CD4-positive, alpha-beta T cell treated with Interferon alpha-2 for 1 hour (primary cell): ENCODE measurements at places on chromosomes 1 and 21.

DNA sequence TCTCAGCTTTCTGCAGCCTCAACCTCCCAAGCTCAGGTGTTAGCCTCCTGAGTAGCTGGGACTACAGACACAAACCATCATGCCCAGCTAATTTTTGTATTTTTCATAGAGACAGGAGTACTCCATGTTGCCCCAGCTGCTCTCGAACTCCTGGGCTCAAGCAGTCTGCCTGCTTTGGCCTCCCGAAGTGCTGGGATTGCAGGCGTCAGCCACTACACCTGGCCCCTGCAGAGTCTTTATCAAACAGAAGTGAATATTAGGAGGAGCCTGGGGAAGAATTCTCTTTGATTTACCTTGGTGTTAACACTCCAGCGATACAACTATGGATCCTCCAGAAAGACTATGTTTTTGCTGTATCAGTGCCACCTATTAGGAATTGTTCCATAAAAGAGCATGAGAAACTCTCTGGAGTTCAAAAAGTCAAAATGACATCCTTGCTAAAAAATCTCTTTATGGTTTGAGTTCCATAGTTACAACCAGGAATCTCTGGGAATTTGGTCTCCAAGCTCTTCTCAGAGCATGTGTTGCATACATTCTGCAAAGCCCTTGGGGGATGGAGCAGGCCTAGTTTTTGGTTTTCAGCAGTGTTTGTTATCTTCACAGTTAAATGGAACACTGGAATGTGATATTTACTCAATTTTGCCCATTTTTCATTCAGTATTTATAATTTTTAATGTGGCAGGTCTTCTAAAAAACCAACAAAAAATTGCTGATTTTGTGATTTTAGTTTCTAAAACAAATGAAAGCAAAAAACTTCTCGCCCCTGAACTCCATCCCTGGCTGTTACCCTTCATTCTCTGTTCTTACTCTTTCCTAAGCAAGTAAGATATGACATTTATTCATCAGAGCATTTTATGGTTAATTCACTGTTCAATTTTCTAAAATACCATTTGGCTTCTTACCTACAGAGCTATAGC lies 77.3 kb downstream of the OLFML2B start:
- DNase-seq, result no peak

- no peak for DNase-seq
Observed at GRCh38 chr1:209707308-209707707, 2.7 kb downstream of the HSD11B1 start.

GRCh38 chr1:235342039-235342438 lies 13.7 kb downstream of the GGPS1 start:
- DNase-seq, result no peak

DNA sequence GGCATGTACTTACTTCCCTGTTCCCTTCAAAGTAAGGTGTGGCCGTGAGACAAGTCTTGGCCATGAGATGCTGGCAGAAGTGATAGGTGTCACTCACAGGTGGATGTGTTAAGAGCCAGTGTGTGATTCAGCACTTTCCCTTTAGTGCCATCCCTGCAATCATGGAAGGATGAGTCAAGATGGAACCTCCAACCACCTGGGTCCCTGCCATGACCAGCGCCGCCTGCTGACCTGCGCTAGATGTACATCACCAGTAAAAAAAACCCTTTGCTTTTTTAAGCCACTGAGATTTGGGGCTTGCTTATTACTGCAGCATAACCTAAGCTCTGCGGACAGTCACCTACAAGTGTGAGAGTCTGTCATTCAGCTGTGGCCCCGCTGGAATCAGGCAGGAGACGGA lies 71.7 kb downstream of the TOMM20 start:
- DNase-seq, result no peak

- no peak for DNase-seq
Observed at GRCh38 chr1:118210723-118211110, 25.7 kb upstream of the SPAG17 start.

- DNase-seq, result no peak
Observed at GRCh38 chr1:195105281-195105680, 1503.0 kb downstream of the KCNT2 start.

DNA sequence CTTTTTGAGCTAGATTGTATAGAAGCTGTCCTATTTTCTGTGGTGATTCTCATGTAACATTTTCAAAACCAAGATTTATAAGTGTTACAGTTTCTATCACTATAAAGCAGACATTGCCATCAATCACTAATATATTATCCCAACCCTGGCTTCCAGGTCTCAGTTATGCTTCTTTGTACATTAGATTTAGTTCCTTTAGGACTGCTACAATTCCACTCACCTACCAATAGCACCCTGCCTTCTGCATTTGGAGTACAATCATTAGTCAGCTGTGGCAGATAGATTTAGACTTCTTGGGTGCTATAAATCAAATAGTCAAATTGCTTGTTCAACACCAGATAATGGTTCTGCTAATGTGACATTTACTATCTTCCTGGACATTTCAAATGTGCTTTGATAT lies 281.6 kb downstream of the BRINP3 start:
- DNase-seq, result no peak

DNA sequence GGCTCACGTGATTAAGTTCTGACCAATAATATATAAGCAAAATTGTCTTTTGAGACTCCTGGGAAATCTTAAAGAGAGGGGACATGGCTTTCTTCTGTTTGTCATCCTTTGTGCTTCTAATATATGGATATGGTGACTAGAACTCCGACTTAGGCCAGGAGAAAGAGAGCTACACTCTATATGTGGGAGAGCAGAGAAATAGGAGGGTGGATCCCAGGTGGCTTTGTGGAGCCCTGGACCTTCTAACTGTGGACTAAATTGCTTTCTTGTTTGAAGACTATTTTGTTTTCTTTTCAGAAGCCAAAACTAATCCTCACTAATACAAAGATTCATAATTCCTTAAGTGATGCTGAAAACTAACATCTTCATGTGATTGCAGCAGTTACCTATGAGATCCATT lies 75.0 kb downstream of the CENPF start:
- no peak for DNase-seq

- DNase-seq, result no peak
Observed at GRCh38 chr1:205240118-205240517, 12.4 kb downstream of the TMCC2 start.

DNA sequence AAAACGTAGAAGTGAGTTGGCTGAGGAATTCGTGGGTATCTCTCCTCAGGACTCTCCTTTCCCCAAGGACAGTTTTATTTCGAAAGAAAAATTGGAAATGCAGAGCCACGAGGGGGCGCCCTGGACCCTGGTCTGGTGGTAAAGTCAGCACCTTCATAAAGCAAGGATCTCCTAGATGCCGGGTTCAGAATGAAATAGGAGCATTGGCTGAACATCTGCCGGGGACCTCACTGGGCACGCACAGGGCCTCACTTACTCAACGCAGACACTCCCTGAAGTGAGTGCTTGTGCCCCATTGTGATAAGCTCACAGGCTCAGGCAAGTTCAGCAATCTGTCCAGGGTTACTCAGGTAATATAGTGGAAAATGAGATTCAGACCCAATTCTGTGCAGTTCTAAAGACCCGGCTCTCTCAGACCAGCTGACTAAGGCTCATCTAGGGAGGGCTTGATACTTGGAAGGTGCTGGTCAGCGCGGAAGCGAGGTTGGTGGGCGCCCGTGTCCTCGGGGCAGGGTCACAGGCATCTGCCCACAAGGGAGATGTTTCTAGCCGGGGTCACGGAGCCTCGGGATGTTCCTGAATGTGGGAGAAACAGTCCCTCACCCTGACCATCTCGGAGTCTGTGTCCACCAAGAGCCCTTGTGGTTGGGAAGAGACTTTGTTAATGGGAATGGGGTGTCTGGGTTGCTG lies 55.7 kb upstream of the ETV3 start:
- peak; percentile 40 for DNase-seq

- DNase-seq, result no peak
Observed at GRCh38 chr1:235473806-235474205, 30.4 kb downstream of the B3GALNT2 start.

DNA sequence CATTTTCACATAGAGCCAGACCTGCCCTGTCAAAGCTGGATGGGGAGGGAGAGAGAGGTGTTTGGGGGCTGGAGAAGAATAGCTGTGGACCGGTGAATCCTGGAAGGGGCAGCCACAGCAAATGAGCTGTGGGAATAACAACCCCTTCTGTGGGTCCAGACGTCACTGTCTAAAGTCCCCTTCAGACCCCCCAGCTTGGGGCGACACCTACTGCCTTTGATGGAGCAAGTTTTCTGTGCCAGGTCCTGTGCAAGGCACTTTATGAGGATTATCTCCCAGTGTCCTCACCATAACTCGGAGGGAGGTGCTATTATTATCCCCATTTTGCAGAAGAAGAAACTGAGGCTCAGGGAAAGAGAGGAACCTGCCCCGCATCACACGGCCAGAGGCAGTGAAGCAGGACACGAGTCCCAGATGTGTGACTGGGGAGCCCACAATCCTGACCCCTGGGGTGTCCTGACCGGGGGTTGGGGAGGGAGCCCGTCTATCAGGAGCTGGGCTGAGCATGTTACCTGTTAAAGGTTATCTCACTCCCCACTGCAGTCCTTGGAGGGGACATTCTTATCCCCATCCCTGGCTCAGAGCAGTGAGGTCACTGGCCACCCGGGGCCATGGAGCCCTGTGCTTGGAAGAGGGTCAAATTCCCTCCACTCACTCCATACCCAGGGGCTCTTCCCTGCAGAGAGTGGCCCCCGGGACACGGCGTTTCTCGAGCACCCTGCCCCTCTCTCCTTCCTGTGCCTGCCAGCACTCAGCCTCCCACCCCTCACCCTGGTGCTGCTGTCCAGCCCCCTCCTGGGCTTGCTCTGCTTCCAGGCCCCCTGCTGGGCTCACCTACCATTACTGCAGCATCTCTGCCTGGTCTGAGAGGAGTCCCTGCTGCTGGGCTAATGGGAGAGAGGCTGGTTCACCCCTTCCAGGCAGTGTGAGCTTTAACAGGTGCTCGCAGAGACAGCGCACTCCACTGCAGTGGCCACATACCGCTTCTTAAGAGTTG lies 132.9 kb downstream of the PTPRU start:
- no peak for DNase-seq

DNA sequence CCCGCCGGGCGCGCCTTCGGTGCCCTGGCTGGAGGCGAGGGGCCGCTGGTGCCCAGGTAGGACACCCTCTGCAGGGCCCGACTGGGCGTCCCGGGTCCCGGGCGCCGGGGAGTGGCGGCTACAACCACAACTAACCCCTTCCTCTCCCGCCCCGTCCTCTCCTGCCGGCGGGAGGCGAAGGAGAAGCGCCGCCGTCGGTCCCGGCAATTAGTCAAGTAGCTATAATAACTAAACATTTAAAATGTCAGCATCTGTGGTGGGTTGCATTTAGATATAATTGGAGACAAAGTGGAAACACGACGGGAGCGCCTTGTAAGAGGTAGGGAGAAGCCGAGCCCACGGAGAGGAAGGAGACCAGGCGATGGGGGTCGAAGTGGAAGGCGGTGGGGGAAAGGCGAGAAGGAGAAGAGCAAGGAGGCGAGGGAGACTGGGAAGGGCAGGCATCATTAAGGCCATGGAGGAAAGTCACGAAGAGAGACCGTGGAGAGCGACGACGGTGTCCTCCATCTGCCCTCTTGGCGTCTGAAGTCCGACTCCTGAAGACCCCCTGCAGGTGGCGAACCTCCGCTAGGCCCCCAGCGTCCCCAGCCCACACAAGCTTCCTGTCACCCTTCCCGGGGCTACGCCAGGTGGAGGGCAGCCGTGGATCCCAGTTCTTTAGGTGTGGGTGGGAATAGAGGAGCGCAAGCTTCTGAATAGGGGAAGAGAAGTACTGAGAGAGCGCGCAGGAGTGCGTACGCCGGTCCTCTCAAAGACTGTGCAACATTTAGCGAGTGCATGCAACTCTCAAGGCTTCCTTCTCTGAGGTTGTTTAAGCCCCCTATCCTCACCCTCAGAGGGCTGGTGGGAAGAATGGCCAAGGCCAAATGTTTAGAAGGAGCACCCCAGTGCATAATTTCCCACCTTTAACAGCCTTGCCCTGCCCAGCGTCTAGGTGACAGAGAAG lies 1.6 kb downstream of the CNIH3 start:
- DNase-seq, result no peak

DNA sequence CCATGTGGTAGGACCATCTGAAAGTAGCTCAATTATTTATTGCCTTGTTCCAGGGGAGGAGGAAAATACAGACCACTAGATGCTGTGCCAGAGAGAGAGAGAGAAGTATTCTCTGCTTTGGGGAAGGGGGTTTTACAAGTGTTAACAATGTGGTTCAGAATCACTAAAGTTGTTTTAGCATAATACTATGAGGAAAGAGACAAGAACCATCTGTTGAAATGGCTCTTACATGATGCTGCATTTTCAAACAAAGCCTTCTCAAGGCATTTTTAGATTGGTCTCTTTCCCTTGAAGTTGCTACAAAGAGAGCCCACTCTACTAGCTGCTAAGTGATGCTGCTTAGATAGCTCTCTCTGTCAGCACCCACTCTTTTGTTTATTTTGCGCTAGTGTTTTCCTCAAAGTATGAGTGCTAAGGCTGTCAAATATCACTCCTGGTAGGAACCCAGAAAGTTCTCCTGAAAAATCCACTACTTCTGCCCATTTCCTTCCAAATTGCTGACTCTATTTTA lies 255.1 kb downstream of the NFIA start:
- DNase-seq, result no peak

DNA sequence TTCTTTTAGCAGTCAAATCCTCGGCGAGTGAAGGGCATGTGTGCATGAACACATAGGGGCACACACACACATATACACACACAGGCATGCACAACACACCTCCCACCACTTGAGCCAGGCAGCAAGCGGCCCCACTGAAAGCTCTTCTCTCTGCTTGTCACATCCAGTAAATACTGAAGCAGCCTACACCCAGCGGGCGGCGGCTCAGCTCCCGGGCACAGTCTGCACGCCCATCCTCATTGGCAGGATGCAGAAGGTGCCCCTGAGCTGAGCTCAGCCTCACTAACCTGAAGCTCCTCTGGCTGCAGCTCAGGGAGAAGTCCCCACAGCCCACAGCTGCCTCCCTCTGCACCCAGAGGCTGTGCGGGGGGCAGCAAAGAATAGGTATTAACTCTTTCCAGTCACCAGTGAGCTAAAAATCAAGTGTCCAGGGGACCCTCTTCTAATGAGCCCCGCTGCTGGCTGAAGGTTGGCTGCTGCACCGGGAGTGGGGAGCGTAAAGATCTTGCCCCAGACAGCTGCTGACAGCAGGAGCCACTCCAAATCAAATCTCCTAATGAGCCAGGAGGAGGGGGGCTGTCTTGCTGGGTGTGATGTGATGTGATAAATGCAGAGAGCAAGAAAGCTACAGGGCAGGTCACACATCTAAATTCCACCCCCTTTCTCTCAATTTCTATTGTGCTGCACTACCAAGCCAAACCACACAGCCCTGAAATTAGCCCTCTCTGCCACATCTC lies 12.5 kb downstream of the RGS8 start:
- DNase-seq, result no peak
